Mesothelial cell of epicardium (in vitro differentiated cells): ENCODE measurements at places on chromosomes 7 and 10.

- DNase-seq: no peak
These were observed 39.6 kb upstream of the IKZF1 start for GRCh38 chr7:50264908-50265307.

GRCh38 chr10:124283215-124283948, 135.3 kb downstream of the OAT start:
- no peak for DNase-seq

- DNase-seq: no peak
These were observed 209.1 kb downstream of the TRIL start for GRCh38 chr7:28748933-28749584.

GRCh38 chr7:117458977-117459583, 20.7 kb upstream of the CFTR start:
- no peak for DNase-seq

- no peak for DNase-seq
These were observed 274.6 kb downstream of the KCND2 start for GRCh38 chr7:120547605-120548004.

- DNase-seq: no peak
These were observed 1200.3 kb upstream of the LRRN3 start for GRCh38 chr7:109890622-109891021.

DNA sequence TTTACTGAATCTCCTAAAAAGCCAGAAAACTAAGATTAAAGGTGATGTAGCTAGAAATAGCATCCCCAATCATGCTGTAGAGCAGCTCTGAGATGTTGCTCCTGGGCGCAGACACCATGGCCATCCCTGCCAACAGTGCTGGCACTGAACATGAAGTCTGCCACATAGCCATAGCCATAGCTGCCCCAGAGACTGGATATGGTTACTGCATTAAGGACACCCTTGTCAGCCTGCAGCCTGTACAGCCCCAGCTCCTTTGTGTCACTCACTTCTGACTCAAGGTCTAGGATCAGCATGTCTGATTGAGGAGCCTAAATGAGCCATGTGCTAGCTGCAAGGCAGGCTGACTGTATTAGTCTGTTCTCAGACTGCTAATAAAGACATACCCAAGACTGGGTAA, 284.6 kb downstream of the RPS24 start:
- no peak for DNase-seq

- DNase-seq: no peak
These were observed 448.9 kb downstream of the ADRA2A start for GRCh38 chr10:111525696-111526095.

GRCh38 chr7:111853201-111853990, 291.1 kb upstream of the IMMP2L start:
- DNase-seq: no peak
